ENCODE measurements at places on chromosomes 2 and 18.
A peak's percentile ranks its signal among the peaks of the same experiment; 100 is the strongest.

GRCh38 chr2:51720826-51721225 is 688.9 kb upstream of the NRXN1 start:
- peak; percentile 32 for DNase-seq

DNA sequence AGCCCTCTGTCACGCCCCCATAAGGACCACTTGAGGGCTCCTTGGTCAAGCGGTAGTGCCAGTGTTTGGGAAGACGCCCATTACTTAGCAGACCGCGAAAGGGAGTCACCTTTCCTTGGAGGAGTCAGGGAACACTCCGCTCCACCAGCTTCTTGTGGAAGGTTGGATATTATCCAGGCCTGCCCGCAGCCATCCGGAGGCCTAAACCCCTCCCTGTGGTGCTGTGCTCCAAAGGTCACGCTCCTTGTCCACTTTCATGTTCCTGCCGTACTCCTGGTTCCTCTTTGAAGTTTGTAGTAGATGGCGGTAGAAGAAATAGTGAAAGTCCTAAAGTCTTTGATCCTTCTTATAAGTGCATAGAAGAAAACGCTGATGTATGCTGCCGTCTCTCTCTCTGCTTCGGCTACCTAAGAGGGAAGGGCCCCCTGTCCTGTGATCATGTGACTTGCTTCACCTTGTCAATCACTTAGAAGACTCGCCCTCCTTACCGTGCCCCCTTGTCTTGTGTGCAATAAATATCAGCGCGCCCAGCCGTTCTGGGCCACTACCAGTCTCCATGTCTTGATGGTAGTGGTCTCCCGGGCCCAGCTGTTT is 1.7 kb upstream of the CATIP start:
- DNase-seq = no peak

DNA sequence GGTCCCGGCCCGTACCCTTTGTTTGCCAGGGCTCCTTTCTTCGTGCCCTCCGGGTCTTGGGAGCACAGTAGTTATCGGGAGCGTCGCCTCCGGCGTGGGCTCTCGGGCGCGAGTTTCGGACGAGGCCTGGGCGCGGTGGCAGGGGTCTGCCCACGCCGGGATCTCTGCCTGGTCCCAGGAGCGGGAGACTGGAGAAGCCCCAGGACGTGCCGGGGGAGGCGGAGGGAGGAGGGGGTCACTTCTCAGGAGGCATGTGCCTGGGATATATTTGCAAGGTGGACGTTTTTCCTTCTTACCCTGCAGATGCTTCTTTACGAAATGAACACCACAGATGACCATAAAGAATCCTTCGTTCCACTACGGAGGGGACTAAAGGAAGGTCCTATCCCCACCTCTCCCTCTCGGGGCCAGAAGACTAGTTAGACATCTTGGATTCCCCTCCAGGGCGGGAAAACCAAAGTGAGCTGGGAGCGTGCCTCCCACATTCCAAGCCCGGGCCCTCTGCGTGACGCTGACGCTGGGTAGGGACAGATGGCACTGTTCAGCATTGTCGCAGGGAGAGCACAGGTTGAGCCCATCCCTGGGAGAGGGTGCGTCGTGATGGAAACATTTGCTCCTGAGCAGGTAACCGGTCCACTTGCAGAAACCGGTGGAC is 483 bp upstream of the FHL2 start:
- no peak for DNase-seq

GRCh38 chr2:224780106-224780505 is 63.9 kb upstream of the CCDC195 start:
- DNase-seq = no peak

GRCh38 chr2:42072349-42073118 is 24.7 kb downstream of the PKDCC start:
- DNase-seq = no peak

Data from adipocyte (in vitro differentiated cells).